ENCODE measurements at places on chromosomes 6 and 20. TPM values are rescaled to one million over a fixed set of nuclear protein-coding genes. Genes with fewer than 3 reads are reported as not detected.

Gene MCUR1
- total RNA-seq, result 24.6 TPM

Gene HDGFL1
- total RNA-seq, result not detected

Gene FBXO9
- 44.3 TPM for total RNA-seq

Gene SRC
- 3.0 TPM for total RNA-seq

Gene SLC13A3
- 0.13 TPM for total RNA-seq

Gene ENPP3
- 0.11 TPM for total RNA-seq

Gene CLPSL1
- total RNA-seq, result not detected

Gene HLA-C
- 131 TPM for total RNA-seq

Gene ANKRD66
- total RNA-seq, result not detected

Gene MAFB
- total RNA-seq, result 6.1 TPM

All from psoas muscle (tissue), 8 donors.